IMR-90 (cell line): ENCODE measurements at places on chromosomes 1 and 21. TPM values are rescaled to one million over a fixed set of nuclear protein-coding genes. Genes with fewer than 3 reads are reported as not detected.

Gene TMOD4
- not detected in 2 replicates for total RNA-seq

Gene GCSAML
- total RNA-seq = not detected in 2 replicates

Gene AIRE
- not detected in 2 replicates for total RNA-seq

Gene UBE2U
- not detected in 2 replicates for total RNA-seq

Gene SLC30A10
- not detected in 2 replicates for total RNA-seq

Gene SUSD4
- 1.1 and 2.7 TPM in 2 replicates for total RNA-seq

Gene KHDC4
- 22.5 and 28.0 TPM in 2 replicates for total RNA-seq

Gene PGLYRP3
- total RNA-seq = not detected in 2 replicates

Gene NPL
- total RNA-seq = 0.36 and 0.83 TPM in 2 replicates

DNA sequence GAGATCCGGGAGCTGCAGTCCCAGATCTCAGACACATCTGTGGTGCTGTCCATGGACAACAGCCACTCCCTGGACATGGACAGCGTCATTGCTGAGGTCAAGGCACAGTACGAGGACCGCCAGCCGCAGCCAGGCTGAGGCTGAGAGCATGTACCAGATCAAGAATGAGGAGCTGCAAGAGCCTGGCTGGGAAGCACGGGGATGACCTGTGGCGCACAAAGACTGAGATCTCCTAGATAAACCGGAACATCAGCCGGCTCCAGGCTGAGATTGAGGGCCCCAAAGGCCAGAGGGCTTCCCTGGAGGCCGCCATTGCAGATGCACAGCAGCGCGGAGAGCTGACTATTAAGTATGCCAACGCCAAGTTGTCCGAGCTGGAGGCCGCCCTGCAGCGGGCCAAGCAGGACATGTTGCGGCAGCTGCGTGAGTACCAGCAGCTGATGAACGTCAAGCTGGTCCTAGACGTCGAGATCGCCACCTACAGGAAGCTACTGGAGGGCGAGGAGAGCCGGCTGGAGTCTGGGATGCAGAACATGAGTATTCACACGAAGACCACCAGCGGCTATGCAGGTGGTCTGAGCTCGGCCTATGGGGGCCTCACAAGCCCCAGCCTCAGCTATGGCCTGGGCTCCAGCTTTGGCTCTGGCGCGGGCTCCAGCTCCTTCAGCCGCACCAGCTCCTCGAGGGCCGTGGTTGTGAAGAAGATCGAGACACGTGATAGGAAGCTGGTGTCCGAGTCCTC is 25.5 kb downstream of the ETV3L start:
- DNase-seq = peak; percentile 68

DNA sequence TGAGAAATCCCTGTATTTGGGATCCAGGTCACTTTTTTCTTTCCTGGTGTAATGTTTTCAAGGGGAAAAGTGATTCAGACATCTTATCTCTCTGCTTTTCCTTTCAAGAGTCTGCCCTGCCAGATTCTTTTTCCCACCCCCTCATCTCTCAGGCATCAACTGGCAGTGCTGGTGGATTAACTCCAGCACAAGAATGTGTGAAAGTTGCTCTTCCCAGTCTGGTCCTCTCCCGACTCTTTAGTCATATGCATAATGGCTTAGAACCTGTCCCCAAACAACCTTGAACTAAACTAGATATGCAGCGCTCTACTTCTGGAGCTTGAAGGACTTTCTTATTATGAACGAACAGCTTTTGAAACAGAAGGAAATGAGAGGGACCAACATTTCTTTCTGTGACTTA is 88.5 kb downstream of the SLC44A5 start:
- no peak for DNase-seq

DNA sequence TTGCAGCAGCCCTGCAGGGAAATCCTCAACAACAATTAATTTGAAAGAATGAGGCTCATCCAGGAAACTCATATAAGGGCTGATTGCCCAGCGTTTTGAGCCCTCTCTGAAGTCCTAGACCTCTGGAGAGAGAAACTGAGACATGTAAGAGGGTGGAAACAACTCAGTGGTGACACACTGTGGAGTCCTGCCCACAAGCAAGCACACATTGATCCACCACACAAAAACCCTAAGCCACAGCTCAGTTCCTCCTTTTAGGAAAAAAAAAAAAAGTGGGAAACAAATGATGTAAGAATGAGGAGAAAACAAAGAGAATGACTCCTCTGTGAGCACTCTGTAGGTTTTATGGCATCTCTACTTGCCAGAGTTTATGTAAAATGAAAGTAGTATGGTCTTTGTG is 22.9 kb upstream of the PLA2G5 start:
- DNase-seq = no peak

- DNase-seq = peak; percentile 91
Observed at GRCh38 chr1:184296466-184297243, 90.2 kb upstream of the C1orf21 start.

GRCh38 chr1:112696578-112697314 is 10.2 kb downstream of the RHOC start:
- DNase-seq = no peak

GRCh38 chr1:157988002-157988401 is 5.4 kb upstream of the KIRREL1 start:
- no peak for DNase-seq

- no peak for DNase-seq
Observed at GRCh38 chr1:237568955-237569354, 321.8 kb downstream of the ZP4 start.

- DNase-seq = no peak
Observed at GRCh38 chr1:4655674-4656532, 1.5 kb downstream of the AJAP1 start.

DNA sequence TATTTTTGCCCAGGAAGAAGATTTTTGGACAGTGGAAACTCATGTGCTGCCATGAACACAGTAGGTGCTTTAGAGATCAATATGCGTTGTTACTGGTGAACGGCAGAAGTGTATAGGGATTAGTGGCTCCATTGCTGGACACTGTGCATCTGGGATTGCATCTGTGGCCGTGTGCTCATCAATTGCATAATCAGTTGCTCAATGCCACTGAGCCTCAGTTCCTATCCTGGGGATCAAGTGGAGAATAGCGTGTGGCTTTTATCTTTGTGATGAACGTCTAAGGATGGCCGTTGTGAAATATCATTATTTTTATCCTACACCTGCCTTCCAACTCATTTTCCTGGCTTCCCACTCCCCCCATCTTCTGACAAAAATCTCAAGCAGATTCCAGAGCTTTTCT is 5.4 kb downstream of the TNN start:
- no peak for DNase-seq

- DNase-seq = peak; percentile 99
Observed at GRCh38 chr1:214602764-214603657, at the start of gene CENPF. CENPF (plus strand) TSS chr1:214603195; CDS start chr1:214613755, 10,560 bp downstream.

DNA sequence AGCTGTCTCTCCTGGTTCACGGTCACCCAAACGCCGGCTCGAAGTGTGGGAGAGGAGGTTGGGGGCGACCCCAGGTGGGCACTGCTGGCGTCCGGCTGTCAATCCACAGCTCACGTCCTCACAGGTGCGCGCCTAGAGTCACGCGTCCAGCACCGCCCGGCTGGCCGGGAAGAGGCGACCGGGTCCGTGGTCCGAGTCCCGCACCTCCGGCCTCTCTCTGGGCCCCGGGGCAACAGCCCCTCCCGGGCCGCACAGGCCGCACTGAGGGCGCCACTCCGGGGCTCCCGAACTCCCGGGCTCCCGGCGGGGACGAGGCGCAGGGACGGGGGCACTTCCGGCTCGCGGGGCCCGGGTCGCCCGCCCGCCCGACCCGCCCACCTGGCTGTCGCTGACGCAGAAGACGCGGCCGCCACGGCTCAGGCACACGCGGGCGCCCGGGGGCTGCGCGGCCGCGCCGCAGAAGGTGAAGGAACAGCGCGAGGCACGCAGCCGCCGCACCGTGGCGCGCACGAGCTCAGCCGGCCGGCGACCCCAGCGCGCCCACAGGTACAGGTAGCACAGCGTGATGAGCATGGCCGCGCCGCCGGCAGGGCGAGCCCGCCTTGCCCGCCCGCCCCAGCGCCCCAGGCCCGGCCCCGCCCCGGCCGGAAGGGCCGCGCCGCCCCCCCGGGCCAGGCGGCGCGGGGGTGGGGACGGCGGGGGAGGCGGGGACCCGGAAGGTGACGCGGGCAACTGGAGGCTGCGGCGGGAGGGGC is at the start of gene HLCS:
HLCS (minus strand) TSS at position 604 of the 755 bp plus-strand sequence; CDS start at position 573, 31 bp downstream.
- DNase-seq = peak; percentile 36

DNA sequence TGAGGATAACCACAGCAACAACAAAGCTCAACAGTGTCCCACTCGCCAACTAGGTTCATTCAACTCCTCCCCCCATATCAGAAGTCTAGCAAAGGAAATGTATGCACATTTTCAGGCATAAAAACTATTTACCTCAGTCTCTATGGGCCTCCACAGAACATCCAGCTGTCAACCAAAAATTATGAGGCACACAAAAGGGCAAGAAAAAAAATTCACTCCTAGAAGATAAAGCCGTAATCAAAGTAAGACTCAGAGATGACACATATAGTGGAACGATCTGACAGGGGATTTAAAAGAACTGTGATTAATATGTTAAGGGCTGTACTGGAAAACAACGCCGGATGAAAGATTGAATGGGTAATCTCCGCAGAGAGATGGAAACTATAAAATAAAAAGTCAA is 158.7 kb downstream of the NTPCR start:
- no peak for DNase-seq

DNA sequence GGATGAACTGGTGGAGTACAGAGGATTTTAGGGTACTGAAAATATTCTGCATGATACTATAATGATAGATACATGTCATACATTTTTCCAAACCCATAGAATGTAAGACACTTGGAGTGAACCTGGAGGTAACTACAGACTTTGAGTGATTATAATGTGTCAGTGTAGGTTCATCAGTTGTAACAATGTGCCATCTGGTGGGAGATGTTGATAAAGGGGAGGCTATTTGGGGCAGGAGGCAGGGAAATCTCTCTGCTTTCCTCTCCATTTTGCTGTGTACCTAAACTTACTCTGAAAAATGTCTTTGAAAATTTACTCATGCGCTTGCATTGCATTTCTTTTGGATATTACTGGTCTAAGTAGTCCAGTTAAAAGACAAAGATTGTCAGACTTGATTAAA is 35.2 kb downstream of the PTBP2 start:
- DNase-seq = no peak

DNA sequence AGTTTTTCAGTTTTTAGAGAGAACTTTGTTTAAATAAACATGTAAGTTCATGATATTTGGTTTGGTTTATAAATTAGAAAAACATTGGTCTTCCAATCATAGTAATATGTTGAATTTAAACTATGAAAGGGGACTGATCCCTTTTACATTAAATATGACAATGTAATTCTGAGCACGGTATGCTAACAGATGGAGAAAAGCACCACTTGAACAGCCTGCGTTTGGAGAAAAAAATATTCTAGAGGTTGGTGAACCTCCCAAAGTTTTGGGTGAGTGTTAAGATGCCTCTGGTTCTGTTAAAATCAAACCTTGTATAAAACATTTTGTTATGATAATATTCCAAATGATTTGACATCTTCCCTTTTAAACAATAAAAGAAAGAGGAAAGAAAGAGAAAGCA is 123.9 kb downstream of the SDCCAG8 start:
- no peak for DNase-seq

- DNase-seq = no peak
Observed at GRCh38 chr21:32173121-32173724, 105.6 kb downstream of the MIS18A start.

DNA sequence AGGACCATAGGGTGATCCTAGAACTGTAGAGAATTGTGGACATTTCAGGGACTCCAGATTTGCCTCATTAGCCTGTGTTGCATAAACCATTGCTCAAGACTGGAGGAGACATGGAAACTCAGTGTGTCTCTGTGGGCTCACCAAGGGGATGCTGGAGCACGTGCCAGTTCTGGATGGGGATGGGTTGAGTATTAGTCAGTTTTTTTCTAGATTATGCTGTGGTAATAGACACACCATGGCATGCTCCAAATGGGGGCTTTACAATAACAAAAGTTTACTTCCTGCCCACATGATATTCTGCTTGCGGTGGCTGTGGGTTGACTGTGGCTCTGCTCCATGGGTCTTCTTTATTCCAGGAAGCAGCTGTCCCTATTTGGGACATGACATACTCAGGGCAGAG is 125.4 kb downstream of the FOXD2 start:
- DNase-seq = no peak

- DNase-seq = no peak
Observed at GRCh38 chr1:53862507-53862906, 24.4 kb upstream of the NDC1 start.

DNA sequence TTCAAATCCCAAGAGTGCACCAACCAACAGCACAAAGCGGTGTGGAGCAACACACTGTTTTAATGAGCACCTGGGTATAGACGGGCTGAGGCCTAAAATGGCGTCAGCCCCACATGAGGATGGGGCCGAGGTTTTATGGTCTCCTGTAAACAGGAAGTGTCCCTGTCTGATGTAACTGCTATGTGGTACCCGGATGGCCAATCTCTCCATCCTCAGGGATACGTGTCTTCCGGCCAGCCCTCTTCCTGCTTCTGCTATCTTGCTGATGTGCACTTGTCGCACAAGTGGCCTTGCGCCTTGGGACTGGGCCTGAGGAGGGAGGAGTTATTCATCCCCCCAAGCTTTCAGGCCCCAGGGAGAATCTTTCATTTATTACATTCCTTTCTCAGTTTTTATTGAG is 73.5 kb downstream of the CNST start:
- DNase-seq = no peak

DNA sequence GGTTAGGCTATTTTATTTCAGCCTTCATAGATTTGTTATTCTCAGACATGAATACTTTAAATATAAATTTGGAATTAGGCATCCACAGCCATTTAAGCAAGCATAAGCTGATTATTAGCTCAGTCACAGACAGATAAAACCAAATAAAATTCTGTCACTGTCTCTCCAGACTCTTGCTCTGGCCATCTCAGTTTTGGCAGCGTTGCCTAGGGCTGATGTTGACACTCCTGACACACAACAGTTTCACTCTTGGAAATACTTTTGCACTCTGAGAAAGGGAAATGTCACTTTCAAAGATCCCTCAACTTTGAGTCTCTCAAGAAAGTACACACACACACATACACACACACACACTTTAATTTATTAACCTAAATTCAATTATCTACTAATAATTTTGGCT is 372.7 kb downstream of the BRINP3 start:
- DNase-seq = no peak

GRCh38 chr1:167022384-167022783 is 33.3 kb downstream of the MAEL start:
- no peak for DNase-seq

DNA sequence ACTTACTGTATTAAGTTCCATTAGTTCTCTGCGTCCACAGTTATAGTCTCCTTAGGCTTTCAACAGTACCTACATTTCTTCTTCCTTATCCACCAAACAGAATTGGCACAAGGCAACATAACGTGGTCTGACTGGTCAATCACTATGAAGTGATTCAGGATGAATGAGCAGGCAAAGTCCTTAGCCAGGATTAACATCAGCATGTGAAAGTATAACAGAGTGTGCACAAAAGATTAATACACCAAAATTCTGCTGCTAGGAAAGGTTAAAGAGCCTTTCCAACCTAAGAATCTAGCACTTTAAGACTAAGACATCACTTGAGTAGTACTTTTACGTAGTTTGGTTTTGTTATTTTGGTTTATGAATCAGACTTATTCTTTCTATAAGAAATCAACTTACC is 15.8 kb downstream of the DEPDC1 start:
- DNase-seq = peak; percentile 23
